ENCODE measurements at places on chromosomes 16 and 17. TPM values are rescaled to one million over a fixed set of nuclear protein-coding genes. Genes with fewer than 3 reads are reported as not detected.

ZNF624 gene
- total RNA-seq = not detected

CCL17 gene
- not detected for total RNA-seq

HEXIM2 gene
- 0.92 TPM for total RNA-seq

PRSS33 gene
- total RNA-seq = not detected

PVALEF gene
- total RNA-seq = not detected

Data from stomach (tissue), 19 donors.